ENCODE measurements at places on chromosomes 7 and 10.

DNA sequence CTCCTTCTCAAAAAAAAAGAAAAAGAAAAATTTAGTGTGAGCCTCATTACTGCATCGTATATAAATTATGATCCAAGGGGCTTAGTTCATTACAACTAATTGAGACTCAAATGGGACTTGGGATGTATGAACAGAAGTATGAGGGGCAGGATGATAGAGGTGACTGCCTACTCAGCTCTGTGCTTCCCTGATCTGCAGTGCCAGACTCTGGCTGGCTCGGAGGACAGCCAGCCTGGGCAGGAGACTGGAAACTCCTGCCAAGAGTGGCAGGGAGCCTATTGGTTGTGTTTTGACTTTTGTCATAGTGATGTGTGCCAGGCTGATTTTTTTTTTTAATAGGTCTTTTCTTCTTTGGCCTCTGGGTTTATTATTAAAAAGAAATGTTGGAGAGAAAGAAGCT is 73.8 kb upstream of the GTF2IRD1 start:
- peak; percentile 92 for DNase-seq

GRCh38 chr7:45920502-45921380 is at the start of gene IGFBP3:
Gene IGFBP3, minus strand, starts transcription at chr7:45921272. Its CDS starts 132 bp downstream, at chr7:45921140.
- no peak for DNase-seq

- no peak for DNase-seq
These were observed 250.3 kb downstream of the STK31 start for GRCh38 chr7:23960361-23960760.

DNA sequence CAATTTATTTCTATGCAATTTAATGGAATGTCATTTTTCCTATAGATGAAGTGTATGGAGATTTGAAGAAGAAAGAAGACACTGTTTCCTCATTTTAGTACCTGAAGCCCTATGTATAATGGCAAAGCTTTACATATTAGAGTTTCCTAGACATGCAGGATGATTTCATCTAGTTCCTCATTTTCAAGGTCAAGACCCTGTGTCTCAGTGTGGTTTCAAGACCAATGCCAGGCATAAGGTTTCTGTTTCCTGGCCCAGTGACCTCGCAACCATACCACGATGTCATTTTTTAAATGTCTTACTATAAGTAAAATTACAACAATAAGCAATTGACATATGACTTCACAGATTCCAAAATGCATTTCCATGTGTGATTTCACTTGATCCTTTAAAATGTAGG is 336.5 kb upstream of the PRKCQ start:
- no peak for DNase-seq

DNA sequence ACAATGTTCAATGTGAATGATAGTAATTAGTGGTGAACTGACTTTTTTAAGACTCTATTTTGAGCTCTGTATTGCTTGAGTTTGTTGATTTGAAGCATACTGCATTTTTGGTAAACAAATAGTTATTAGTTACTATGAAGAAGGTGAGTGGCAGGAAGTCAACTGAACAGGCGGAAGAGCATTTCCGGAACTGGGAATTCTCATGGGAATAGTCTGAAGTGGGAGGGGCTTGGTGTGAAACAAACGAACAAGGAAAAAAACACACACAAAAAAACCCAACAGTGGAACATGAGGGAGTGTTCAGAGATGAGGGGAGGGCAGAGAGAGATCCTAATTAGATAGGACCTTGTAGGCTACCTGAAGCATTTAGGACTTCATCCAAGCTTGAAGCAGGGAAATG is 43.9 kb upstream of the C1QL3 start:
- no peak for DNase-seq

DNA sequence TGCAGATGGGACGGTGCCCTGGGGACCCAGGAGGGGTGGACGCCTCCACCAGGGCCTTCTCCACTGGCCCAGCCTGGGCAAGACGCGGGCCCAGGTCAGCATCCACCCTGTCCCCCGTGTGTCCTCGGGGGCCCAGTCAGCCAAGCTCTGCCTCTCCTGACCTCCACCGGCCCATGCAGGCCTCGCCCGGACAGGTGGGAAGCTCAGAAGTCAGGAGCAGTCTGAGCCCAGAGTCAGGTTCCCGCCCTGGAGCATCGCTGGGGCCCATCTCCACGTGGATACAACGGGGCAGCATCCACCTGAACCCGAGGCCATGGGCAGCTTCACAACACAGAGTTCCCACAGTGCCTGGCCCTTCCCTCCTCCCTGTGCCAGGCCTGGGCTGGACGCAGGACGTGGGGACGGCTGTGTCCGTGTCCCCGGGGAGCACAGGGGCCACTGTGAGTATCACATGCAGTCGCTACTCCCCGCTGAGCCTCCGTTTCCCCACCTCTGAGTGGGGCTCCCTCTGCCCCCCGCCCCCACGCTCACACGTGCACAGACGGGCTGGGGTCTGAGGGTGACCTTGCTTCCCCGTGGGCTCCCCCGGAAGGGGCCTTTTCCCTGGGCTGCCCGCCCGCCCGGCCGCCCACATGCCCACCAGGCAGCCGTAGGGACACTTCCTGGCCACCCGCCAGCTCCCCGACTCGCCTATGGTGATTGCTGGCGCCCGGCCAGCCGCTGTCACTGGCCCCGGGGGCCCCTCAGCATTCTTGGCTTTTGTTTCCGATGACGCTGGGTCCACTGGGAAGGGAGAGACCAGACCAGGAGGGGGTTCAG is 64.3 kb downstream of the PDGFA start:
- DNase-seq: no peak

GRCh38 chr7:26292768-26293560 is 1.3 kb downstream of the SNX10 start:
- no peak for DNase-seq

DNA sequence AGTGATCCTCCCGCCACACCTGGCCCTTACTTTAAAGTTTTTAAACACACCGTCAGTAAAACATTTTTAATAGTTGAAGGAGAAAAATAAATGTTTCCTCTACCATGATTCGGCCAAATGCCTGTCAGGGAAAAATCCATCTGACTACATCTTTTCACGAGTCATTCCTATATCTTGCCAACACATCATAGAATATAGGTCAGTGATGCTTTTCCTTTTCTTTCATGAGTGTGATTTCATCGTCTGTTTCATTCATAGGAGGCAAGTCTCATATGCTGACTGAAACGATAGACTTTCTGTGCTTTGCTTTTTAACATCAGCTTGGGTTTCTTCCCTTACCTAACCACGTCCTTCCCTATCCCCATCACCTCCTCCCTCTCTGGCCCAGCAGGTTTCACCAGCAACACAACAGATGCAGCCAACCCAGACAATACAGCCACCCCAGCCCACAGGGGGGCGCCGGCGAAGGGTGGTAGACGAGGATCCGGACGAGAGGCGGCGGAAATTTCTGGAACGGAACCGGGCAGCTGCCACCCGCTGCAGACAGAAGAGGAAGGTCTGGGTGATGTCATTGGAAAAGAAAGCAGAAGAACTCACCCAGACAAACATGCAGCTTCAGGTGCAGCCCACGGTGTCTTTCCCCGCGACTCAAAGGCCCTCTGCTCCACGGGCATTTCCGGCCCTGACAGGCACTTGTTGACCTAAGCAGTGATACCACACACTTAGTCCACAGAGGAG is 149.2 kb downstream of the TRIL start:
- no peak for DNase-seq

DNA sequence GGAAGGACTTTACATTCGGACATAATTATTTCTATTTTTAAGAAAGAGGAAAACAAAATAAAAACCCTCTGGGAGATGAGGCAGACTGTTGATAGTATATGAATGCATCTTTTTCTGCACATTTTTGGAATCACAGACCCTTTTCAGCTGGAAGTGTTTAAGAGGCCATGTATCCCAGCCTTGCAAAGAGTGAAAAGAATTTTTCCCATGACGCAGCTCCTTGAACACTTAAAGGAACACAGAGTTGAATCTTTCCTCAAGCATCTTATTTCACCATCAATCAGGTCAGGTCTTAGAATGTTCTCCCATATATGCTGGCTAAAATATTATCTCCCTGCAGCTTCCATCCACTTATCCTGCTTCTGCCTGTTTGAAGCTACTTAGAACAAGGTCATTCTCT is 45.9 kb upstream of the PAPSS2 start:
- no peak for DNase-seq

- no peak for DNase-seq
These were observed 85.5 kb upstream of the SLC25A13 start for GRCh38 chr7:96407427-96407826.

- no peak for DNase-seq
These were observed 16.7 kb downstream of the AQP1 start for GRCh38 chr7:30928254-30928872.

- DNase-seq: no peak
These were observed 104.9 kb upstream of the LEP start for GRCh38 chr7:128136215-128136597.

DNA sequence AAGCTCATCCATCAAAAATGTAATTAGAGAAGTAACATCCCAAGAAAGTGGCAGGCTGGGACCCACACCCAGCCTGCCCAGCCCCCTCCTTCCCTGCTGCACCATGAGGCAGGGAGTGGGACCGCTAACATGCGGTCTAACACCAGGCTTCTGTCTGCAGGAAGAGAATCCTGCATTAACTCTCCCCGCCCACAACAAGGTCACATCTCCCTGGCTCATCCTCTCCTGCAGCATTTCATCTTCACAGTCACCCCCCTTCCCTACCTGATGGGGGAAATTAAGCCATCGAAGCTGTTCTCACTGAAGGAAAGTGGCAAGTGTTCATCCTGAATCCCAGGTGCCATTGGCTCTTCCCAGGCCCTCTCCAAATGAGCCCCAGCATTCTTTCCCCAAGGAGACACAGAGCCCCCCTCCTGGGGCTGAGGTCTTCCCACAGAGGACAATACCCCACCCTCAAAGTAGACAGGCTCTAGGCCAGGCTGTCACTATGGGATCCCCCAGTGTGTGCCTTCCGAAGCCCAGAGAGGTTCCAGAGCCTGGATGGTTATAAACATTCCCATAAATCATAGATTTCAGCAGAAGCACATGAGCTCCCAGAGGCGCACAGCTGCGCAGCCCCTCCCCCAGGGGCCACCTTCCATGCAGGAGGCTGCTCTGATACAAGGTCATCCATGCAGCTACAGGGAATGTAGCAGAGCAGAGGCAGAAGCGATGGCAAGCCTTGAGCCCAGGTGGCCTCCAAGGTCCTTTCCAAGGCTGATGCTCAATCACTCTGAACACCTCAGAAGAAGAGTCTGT is 148.0 kb downstream of the OAT start:
- no peak for DNase-seq

- DNase-seq: no peak
These were observed 36.8 kb upstream of the ANK3 start for GRCh38 chr10:60426425-60426824.

GRCh38 chr7:96179341-96179740 is 142.6 kb downstream of the SLC25A13 start:
- no peak for DNase-seq

DNA sequence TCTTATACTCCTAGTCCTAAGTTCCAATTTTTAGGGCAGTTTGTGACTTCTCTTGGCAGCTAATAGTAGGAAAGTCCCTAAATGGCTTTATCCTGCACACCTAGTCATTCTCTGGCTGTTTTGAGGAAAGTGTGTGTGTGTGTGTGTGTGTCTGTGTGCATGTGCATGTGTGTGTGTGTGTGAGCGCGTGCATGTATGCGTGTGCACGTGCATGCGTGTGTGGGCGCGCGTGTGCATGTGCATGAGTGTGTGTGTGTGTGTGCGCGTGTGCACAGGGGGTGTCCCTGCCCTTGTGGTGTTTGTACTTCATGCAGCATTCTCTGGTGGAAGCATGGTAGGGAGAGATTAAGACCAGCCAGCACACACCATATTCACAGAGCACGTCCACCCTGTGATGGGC is 18.2 kb downstream of the MACROH2A2 start:
- no peak for DNase-seq

DNA sequence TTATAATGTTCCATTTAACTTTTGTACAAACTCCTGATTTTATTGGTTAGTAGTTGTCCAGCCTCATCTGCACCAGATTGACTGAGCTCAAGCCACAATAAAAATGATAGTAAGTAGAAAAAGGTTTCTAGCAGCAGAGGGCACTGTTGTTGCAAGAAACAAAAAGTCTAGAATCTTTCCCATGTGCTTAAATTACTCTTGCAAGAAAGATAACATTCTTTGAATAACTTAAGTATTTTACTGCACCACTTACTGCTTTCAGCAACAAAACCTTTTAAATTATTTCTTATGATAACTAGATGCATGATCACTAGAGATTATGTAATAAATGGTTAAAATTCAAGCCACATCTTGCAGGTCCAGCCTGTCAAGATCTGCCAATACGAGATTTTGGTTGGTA is 27.0 kb downstream of the LMOD2 start:
- DNase-seq: peak; percentile 42

DNA sequence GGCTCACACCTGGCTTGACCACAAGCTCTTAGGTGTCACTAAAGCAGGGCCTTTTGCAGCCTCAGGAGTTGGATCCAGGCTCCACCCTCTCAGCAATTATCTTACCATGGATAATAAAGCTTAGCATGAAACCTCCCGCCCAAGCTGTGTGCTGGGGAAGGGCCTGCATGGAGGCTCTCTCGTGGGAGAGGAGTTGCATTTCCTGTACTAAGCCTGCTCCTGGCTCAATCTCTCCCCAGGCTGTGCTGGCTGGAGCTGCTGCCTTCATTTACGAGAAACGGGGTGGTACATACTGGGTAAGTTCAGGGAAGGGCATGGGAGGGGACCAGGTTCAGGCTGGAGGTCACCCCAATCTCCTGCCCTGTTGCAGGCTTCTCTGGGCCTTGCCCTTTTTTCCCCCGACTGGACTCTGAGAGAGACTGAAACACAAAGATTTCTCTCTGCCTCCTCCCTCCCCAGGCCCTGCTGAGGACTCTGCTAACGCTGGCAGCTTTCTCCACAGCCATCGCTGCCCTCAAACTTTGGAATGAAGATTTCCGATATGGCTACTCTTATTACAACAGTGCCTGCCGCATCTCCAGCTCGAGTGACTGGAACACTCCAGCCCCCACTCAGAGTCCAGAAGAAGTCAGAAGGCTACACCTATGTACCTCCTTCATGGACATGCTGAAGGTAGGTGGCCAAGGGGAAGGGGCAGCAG is 2.7 kb downstream of the TMEM176A start:
- no peak for DNase-seq

- no peak for DNase-seq
These were observed 559.9 kb downstream of the INHBA start for GRCh38 chr7:41142904-41143473.

GRCh38 chr10:10515479-10516204 is 502.0 kb upstream of the CELF2 start:
- DNase-seq: no peak

DNA sequence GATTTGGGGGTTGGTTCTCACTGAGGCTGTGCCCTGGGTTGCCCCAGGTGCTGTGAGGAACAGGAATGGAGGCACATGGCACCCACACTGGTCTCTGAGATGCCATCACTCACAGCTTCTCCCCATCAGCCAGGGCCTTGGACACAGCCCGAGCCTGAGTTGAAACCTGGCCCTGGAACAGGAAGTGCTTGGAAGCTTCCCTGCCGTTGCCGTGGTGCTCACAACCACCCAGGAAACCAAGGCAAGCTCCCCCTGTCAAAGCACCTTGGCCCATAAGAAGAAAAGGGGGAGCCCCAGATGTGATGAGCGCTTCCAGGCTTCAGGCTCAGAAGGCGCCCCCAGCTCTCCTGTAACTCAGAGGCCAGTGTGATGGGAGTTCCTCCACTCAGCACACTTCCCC is at the start of gene BTBD16:
Gene BTBD16, plus strand, starts transcription at position 221 of the 400 bp plus-strand sequence. CDS start 3,786 bp downstream, outside the sequence.
- DNase-seq: no peak

All from globus pallidus (tissue), 1 donor.